Activated naive CD4-positive, alpha-beta T cell (primary cell): ENCODE measurements at places on chromosomes 3 and 15.

DNA sequence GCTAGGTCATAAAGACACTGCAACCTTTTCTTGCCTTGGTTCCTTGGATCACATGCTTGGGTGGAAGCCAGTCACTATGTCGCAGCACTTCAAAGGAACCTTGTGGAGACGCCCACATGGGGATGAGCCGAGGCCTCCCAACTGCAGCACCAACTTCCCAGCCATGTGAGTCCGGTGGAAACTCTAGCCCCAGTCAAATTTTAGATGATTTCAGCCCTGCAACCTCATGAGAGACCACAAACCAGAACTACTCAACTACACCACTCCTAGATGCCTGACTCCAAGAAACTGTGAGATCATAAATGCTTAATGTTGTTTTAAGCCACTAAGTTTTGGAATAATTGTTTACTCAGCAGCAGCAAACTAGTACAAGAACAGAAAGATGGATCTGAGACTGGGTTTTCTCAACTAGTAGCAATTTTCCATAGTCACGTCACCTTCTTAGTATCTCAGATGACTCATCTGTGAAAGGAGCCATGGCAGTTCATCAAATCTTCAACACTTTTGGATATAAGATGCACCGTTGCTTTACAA is 86.5 kb downstream of the MB21D2 start:
- DNase-seq, result no peak

- DNase-seq, result no peak
Observed at GRCh38 chr15:28977377-28978010, 91.7 kb downstream of the APBA2 start.

GRCh38 chr3:70818145-70818544 is 505.7 kb upstream of the MDFIC2 start:
- DNase-seq, result no peak

GRCh38 chr3:151178208-151178845 is 24.7 kb downstream of the GPR171 start:
- no peak for DNase-seq

- DNase-seq, result no peak
Observed at GRCh38 chr3:160049988-160050387, 61.4 kb downstream of the IL12A start.

DNA sequence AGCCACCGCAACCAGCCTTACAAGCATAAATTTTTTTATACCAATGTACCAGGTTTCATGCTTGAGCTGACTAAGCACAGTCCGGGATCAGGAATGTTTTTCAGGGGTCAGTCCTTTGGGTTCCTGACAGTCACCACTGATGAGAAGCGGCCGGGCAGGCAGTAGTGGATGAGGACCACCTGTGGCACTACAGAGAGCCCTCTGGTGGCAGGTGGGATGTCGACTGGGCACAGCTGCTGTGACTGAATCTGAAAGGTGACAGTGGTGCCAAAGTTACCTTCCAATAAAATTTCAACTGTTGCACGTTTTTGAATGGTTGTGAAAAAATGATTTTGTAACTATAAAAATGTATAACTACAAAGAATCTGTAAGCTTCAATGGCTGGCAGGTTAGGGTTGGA is 34.0 kb downstream of the TPRA1 start:
- no peak for DNase-seq

- DNase-seq, result no peak
Observed at GRCh38 chr3:95476534-95476933, 1337.9 kb upstream of the EPHA6 start.

- DNase-seq, result no peak
Observed at GRCh38 chr15:101003081-101003480, 83.9 kb downstream of the LRRK1 start.

DNA sequence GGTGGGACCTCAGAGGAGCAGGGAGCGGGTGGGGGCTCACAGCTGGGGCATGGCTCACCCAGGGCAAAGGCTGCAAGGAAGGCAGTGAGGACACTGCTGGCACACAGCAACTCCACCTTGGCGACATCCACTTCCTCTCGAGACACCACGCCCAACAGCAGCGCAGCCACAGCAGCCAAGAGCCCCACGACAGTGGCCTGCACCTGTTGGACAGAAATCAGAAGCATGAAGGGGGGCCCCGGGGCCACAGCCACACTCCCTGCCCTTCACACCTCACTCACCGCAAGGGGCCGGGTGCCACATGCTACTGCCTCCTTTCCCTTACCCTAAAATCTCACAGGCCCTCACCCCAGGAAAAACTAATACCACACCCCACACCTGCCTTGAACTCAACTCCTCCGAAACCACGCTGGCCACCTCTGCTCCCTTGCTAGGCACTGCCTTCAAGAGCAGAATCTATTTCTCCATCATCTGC is 57.3 kb downstream of the ROPN1B start:
- no peak for DNase-seq

DNA sequence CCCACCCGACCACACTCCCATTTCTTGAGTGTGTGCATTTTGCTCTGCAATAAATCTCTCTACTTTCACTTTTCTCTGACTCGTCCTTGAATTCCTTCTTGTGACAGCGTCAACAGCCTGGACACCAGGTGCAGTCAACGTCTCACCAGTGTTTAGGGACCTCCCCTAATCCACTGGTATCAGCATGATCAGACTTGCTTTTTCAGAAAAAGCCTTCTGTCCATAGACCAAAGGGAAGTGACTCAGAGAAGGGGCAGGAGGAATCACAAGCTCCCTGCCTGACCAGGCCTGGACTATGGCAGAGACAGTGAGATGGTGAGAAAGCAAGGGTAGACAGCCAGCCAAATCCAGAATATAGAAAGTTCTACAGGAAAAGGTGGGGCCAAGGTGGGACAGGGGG is 15.5 kb downstream of the CCR5 start:
- no peak for DNase-seq

GRCh38 chr3:114858329-114858728 is 288.8 kb downstream of the ZBTB20 start:
- DNase-seq, result no peak

DNA sequence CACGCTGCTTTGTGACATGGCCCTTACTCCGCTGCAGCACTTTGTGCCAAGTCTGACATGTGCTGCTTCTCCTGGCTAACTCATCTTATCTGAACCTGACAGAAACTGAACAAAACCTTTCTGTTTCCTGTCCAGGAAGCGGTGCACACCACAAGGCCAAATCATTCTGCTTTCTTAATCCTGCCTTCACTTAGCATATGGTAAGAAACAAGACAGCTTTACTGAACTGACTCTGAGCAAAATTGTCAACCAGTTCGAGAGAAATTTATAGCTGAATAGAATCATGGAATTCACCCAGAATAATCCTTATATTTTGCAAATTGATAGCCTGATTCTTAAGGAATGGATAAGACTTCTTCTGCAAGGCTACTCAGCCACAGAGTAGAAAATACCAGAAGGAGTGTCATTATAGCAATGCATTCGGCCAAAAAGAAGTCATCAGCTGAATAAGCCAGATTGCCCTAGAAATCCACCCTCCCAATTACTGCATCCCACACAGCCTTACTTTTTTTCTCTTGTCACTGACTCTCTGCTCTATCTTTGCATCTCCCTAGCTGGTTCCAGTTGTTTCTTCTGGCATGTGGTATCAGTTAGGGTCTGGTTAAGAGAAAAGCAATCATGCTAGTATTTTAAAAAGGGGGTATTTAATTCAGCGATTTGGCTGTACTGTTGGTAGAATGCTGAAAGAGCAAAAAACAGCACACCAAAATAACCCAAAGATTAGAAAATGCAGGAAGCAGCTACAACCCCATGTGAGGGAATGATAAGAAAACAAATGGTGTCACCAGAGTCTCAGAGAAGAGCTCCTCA is 41.6 kb upstream of the STRIT1 start:
- DNase-seq, result no peak

DNA sequence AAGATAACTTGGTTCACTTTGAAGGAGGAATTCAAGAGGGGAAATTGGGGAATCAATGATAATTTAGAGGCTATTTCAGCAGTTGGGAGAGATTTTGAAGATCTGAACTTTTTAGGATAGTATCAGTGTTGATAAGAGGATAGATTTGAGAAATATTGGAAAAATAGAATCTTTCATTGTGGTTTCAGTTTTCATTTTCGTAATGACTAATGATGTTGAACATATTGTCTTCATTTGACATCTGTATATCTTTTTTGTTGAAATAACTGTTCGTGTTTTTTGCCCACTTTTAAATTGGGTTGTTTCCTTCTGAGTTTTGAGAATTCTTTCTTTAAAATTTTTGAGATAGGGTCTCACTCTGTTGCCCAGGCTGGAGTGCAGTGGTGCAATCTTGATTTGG is 21.1 kb downstream of the ECT2 start:
- DNase-seq, result no peak

GRCh38 chr3:43647331-43648166 is 25.7 kb upstream of the ANO10 start:
- no peak for DNase-seq

GRCh38 chr15:90686435-90687218 is 30.5 kb upstream of the BLM start:
- DNase-seq, result no peak

DNA sequence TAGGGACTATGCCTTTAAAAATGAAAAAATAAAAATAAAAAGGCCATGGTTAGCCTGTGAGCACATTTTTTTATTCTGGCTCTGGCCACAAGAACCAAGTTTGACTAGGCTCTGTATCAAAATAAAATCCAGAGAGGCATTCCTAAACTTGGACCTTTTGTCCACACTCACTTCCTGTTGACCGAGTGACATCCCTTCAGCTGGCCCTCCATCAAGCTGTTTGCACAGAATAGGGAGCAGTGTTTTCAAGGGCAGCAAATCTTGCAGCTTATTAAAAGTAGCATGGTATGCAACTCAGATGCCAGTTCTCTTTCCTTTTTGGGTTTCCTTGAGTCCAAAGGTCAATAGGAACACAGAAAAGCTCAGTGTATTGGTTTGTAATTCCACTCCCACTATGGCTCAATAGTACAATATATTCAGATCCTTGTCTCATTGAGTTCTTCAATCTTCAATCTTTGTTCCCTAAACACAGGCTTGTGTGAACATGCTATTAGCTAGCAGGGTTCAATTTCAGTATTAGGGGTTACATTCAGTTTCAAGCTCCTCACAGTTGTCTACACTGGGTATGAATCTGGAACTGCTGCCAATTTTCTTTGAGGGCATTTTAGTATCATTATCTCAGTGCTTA is 244.5 kb downstream of the RBMS3 start:
- no peak for DNase-seq

- DNase-seq, result no peak
Observed at GRCh38 chr15:52488830-52489229, 39.9 kb downstream of the MYO5A start.

- DNase-seq, result no peak
Observed at GRCh38 chr15:73900095-73900712, 26.1 kb upstream of the LOXL1 start.

DNA sequence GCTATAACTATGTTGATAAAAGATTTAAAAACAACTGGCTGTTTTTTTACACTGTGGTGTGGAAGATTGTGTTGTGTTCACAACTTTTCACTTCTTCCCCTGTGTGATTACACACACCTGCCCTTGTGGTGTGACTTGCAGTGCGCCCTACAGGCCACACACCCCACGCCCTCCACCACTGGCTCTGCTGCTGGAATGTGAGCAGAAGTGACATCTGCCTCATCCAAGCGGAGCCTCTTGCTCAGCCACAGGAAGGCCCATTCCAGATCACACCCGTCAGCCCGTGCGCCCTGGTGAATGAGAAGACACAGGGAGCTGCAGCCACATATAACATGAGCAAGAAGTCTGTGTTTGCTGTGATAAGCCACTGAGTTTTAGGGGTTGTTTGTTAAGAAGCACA is 7.0 kb downstream of the CCR2 start:
- no peak for DNase-seq

DNA sequence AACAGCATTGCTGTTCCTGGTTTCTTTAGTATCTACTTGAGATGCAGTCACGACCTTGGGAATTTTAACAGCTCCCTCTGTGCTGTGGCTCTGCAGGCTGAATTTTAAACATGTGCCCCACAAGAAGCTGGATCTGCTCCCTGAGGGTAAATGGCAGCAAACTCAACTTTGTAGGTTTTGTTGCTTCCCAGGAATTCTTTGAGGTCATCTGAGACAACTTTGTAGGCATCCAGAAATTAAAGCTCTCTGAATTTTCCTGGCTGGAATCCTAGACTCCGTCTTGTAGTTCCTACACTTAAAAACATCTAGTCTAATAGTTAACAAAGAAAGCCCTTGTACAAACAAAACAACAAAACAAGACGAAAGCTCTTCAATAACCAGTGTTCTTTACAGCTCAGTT is 366.3 kb downstream of the FEZF2 start:
- no peak for DNase-seq

DNA sequence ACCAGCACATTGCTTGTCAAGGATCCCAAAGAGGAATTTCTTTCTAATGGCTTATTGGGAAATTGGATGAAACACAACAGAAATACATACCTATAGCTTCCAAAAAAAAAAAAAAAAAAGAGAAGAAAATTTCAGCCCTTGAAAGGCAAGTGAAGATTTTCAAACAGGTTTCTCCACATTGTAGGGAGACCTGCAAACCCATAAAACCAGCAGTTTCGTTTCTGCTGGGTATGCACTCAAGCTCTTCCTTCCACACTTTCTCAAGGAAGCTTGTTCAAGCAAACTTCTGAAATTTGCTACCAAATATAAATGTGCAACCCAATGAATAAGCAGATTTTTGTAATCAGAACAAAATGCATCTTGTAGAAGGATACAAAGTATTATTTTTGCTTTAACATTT is 15.9 kb upstream of the SH3BP5 start:
- no peak for DNase-seq

DNA sequence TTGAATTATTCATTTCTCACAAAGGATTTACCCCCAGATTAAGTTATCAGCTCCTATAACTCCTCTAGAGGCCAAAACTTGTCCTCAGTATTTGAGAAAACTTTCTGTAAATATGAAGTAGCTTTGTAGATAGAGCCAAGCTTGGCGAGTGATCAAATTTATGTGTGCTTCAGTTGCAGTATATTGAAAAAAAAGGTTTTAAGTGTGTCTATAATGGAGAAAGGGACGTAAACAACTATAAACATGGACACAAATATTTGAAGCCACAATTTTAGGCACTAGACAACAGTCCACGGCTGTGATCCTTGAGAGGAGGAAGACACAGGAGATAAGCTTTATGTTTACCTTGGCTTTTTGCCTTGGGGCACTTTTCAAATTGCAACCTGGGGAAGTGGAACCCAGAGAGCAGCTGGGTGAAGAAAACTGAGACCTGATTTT is 118.7 kb downstream of the THRB start:
- DNase-seq, result no peak

DNA sequence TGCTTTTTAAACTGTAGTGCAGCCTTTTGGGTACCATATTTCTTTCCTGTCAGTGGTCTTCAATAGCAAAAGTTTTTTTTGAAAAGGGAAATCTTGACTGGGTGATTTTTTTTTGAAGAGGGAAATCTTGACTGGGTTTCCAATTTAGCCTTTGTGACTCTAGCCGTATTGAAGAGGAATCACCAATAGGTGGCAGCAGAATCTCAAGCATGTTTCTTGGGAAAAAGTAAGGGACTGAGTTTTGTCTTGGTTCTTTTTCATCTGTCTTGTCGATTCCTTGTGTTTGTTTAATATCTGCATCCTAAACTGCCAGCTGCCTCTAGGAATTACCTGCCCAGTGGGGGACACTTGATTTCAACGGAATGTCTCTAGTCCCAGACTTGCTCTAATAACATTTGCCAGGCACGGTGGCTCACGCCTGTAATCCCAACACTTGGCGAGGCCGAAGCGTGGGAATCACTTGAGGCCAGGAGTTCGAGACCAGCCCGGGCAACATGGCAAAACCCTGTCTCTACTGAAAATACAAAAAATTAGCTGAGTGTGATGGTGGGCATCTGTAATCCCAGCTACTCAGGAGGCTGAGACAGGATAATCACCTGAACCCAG is 89.2 kb downstream of the RBPMS2 start:
- no peak for DNase-seq
